ENCODE measurements at places on chromosomes 5 and 9.

DNA sequence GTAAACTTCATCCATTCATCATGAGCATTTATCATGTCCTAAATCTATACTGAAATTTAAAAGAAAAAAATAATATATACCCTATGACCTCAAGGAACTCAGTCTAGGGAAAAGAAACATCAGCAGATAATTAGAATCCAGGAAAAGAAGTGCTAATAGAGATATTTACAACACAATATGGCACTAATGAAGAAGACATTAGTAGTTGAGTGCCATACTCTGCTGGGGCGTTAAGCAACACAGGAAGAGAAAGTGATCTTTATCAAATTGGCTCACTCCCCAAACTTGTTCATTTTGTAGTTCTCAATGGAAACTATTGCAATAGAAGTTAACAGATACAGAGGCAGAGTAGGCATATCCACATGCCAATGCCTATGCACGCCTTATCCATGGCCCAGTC lies 27.5 kb downstream of the GABRA6 start:
- no peak for DNase-seq

- no peak for DNase-seq
Measured at GRCh38 chr9:116271991-116272390, 118.4 kb downstream of the PAPPA start.

GRCh38 chr9:36486329-36486932 lies 86.3 kb upstream of the MELK start:
- peak; percentile 42 for DNase-seq

GRCh38 chr5:22044229-22044628 lies 808.9 kb downstream of the CDH12 start:
- DNase-seq, result no peak

GRCh38 chr5:115841382-115842088 lies at the start of the genes AP3S1 and ATG12:
Gene AP3S1 (plus strand): TSS chr5:115841935. CDS start chr5:115842038, 103 bp downstream.
Gene ATG12 (minus strand): TSS chr5:115841565. CDS start chr5:115841552, 13 bp downstream.
- peak; percentile 85 for DNase-seq

DNA sequence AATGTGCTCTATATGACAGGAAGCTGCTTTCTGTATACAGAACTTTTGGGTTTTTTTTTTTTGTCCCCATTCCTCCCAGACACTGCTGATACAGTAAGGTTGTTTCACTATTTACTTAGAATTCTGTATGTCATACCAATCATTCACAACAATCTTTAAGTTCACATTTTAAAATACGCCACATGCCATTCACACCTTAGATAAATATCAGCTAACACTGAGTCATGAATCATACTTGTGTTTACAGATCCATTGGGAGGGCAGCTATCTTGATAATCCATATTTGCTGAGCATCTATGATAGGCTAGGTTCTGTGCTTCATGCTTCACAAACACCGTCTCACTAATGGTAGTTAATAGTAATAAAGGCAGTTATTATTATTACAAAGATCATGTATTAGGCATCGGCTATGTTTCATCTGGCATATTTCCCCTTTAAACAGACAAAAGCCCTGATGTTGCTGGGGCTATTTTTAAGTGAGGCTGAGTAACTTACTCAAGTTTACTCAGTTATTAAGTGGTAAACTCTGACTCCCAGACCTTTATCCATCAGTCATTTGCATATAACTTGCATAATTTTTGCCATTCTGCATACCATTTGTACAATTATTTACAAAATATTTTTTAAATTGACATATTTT lies 152.2 kb upstream of the HMHB1 start:
- DNase-seq, result no peak

DNA sequence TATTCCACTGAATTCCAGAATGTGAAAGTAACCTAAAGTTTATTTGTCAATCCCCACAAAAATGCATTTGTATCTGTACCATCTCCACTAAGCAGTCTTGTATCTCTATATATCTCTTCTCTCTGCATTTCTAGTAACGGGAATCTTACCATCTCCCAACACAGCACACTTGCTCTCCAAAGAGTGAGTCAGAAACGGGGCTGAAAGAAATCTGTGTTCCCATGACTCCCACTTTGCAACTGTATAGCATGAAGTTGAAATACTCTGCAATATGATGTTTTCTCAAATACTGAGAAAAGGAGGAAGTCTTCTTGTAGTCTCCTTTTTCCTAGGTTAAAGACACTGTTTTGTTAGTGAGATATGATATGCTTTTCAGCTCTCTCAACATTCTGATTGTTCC lies 848.8 kb upstream of the ACO1 start:
- DNase-seq, result no peak

- DNase-seq, result no peak
Measured at GRCh38 chr5:118193194-118193905, 795.0 kb downstream of the DTWD2 start.

- no peak for DNase-seq
Measured at GRCh38 chr9:33082538-33083326, 6.3 kb upstream of the SMU1 start.

Measured in hepatic stellate cell (primary cell).